EH (cell line): ENCODE measurements at places on chromosomes 1 and 21.

DNA sequence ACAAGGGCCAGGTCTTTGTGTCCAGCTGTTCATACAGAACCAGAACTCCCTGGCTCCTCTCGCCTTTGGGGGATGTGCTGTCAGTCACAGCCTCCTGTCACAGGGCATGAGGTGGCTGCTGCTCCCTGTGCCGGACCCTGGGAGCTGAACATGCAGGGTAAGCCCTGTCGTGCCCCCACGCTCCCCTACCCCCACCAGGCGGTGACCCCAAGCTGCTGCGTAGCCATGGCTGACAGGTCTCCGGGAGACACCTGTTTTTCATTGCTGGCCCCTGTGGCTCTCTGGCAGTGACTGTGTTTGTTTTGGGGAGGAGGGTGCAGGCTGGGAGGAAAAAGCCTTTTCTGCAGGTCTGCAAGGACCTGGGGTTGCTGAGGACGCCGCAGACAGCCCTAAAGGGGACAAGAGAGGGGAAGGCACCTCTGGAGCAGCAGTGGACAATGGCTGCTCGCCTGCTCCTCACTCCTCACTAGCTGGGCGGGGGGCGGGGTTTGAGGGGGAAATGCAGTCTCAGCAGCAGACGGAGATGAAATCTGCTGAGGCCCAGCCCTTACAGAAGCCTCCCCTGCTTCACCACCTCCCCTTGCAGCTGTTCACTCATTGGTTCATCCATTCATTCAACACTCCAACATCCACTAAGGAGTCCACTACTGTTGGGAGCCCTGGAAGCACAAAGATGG is 81.4 kb downstream of the TRABD2B start:
- no peak for DNase-seq

DNA sequence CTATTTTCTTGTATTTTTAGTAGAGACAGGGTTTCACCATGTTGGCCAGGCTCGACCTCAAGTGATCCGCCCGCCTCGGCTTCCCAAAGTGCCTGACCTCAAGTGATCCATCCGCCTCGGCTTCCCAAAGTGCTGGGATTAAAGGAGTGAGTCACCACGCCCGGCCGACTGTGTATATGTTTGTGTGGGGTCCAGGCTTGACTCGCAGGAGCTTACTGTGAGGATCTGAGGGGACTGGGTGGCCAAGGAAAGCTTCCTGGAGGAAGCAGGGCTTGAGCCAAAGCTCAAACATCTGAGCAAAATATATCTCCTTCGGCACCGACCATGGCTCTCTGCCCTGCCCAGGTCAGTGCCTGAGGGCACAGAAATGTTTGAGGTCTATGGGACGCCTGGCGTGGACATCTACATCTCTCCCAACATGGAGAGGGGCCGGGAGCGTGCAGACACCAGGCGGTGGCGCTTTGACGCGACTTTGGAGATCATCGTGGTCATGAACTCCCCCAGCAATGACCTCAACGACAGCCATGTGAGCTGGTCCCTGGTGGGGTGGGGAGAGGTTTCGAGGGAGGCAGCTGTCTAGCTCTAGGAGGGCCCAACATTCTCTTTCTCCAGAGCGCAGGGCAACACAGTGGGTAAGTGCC is 10.5 kb downstream of the PADI3 start:
- peak; percentile 72 for DNase-seq

- DNase-seq, result peak; percentile 69
Measured at GRCh38 chr1:78081980-78082860, 36.5 kb downstream of the GIPC2 start.

DNA sequence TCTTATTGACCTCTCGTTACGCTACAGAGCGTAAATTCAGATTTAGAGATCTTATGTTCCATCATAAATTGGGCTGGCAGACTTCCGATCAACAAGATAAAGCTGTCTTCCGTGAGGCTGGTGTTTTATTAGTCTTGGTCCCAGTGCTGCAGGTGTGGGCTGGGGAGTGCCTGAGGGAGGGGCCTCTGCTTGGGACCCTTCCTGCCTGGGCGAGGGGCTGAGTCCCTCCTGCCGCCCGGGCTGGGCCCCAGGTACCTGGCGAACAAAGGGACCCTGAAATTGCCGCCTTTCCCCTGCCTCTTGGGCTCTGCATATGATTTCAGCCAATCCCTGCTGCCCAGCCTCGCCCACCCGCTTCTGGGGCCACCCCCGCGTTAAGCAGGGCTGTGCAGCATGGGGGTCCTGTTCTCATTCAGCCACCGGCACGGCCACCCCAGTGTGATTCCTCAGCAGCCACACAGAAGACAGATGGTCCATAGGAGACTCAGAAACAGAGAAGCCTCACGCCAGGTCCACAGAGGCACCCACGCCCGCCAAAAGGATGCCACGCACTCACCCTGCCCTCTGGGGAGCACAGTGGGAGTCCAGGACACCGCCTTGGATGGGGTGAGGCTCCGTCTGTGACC is 6.1 kb upstream of the SAMD11 start:
- no peak for DNase-seq

DNA sequence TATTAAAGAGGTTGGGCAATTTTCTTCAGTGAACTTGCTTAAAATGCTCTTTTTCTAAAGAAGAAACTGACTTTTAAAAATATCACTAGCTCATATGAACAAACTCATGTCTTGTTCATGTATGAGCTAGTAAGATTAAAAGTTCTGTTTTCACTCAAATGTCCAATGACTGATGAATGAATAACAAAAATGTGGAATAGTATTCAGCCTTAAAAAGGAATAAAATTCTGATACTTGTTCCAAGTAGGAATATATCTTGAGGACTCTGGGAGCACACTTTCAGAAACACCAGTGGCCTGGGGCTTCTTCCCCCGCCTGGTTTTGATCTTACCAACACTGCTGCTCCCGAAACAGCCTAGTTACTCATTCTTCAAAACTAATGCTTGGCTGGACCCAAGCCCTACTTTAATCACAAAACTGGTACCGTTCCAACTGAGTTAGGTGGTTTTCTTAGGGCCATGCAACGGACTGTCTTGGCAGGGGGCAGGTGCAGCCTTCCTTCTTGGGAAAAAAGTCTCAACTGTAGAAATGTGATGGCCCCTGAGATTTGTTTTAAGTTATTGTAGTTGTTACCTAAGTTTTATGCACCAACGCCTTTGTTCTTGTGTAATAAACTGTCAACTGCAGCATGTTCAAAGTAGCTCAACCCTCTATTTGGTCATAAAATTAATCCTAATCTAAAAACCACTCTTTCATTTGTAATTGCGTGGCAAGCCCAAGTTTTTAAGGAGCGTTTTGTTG is 116.0 kb downstream of the ETS2 start:
- peak; percentile 29 for DNase-seq

- DNase-seq, result peak; percentile 14
Measured at GRCh38 chr21:44742418-44743153, 31.2 kb upstream of the TSPEAR start.

GRCh38 chr21:39667353-39667891 is 54.7 kb downstream of the B3GALT5 start:
- DNase-seq, result no peak

- DNase-seq, result no peak
Measured at GRCh38 chr21:39818557-39818956, 48.7 kb upstream of the PCP4 start.

GRCh38 chr1:147252540-147252939 is 10.1 kb downstream of the CHD1L start:
- no peak for DNase-seq

DNA sequence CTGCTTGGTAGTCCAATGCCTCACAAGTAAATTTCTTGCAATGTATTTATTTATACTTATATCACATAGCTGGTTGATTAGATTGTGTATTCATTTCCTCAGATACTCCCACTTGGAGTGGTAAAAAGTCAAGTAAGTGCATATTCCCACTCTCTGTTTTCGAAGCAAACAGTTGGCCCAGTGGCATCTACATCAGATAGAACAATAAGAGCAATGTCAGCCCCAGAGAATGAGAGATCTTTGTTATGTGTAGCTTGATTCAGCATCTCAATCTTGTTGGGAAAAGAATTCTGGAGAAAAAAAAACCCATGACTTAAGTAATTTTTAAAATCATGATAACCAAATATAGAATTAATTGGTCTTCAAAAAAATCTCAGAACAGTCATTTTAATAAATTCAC is 25.5 kb downstream of the RGL1 start:
- DNase-seq, result no peak

DNA sequence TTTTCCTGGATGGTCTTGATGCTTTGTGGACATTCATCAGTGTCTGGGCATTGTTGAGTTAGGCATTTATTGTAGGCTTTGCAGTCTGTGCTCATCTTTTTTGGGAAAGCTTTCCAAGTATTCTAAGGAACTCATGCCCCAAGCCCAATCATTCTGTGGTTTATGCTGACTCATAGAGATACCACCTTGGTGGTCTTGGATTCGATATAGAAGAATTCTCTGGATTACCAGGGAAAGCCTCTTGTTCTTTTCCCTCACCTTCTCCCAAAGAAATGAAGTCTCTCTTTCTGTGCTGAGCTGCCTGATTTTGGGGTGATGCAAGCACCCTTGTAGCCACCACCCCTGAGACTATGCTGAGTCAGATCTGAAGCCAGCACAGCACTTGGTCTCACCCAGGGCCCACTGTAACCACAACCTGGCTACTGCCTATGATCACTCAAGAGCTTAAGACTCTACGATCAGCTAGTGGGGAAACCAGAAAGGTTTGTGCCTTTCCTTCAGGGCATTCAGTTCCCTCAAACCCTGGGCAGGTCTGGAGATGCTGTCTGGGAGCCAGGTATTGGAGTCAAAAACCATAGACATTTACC is 422.6 kb downstream of the NUF2 start:
- peak; percentile 29 for DNase-seq

- peak; percentile 19 for DNase-seq
Measured at GRCh38 chr1:190904091-190904695, 426.5 kb upstream of the BRINP3 start.

- no peak for DNase-seq
Measured at GRCh38 chr1:181386951-181387350, 96.4 kb upstream of the CACNA1E start.

DNA sequence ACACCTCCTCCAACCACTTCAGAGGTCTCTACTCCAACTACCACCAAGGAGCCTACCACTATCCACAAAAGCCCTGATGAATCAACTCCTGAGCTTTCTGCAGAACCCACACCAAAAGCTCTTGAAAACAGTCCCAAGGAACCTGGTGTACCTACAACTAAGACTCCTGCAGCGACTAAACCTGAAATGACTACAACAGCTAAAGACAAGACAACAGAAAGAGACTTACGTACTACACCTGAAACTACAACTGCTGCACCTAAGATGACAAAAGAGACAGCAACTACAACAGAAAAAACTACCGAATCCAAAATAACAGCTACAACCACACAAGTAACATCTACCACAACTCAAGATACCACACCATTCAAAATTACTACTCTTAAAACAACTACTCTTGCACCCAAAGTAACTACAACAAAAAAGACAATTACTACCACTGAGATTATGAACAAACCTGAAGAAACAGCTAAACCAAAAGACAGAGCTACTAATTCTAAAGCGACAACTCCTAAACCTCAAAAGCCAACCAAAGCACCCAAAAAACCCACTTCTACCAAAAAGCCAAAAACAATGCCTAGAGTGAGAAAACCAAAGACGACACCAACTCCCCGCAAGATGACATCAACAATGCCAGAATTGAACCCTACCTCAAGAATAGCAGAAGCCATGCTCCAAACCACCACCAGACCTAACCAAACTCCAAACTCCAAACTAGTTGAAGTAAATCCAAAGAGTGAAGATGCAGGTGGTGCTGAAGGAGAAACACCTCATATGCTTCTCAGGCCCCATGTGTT is 66.6 kb downstream of the TPR start:
- no peak for DNase-seq

GRCh38 chr1:88897070-88897730 is 5.8 kb upstream of the GTF2B start:
- no peak for DNase-seq

DNA sequence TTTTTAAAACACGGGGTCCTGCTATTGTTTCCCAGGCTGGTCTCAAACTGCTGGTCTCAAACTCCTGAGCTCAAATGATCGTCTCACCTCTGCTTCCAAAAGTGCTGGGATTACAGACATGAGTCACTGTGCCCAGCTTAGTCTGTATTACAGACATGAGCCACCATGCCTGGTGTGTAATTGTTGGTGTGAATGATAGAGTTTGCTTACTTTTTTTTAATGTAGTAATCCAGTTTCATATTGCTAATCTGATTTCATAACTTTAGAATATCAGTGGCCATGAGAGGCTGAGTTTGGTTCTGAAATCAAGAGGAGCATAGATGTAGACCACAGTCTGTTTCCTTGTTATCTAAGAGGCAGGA is 3.4 kb downstream of the EPB41 start:
- no peak for DNase-seq

GRCh38 chr1:163933437-163933836 is 611.7 kb downstream of the NUF2 start:
- no peak for DNase-seq

GRCh38 chr1:22801761-22802160 is 91.1 kb downstream of the EPHB2 start:
- no peak for DNase-seq

GRCh38 chr1:245791410-245792312 is 636.9 kb downstream of the KIF26B start:
- DNase-seq, result peak; percentile 43

DNA sequence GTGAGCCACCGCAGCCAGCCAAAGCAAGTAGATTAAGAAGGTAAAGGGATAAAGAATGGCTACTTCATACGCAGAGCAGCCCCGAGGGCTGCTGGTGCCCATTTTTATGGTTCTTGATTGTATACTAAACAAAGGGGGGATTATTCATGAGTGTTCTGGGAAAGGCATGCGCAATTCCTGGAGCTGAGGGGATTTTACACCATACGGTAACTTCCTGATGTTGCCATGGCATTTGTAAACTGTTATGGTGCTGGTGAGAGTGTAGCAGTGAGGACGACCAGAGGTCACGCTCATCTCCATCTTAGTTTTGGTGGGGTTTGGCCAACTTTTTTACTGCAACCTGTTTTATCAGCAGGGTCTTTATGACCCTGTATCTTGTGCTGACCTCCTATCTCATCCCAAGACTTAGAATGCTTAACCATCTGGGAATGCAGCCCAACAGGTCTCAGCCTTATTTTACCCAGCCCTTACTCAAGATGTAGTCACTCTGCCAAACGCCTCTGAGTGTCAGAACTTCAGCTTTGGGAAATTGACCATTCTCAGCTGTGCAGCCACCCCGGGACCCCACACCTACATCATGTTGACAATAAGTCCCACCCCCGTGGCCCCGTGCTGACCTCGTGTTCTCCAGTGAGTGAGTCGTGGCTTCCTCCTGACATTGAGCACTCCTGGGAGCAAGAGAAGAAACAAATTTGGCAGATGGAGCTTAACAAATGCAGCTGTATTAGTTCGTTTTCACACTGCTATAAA is 149.4 kb upstream of the COL6A1 start:
- DNase-seq, result no peak

DNA sequence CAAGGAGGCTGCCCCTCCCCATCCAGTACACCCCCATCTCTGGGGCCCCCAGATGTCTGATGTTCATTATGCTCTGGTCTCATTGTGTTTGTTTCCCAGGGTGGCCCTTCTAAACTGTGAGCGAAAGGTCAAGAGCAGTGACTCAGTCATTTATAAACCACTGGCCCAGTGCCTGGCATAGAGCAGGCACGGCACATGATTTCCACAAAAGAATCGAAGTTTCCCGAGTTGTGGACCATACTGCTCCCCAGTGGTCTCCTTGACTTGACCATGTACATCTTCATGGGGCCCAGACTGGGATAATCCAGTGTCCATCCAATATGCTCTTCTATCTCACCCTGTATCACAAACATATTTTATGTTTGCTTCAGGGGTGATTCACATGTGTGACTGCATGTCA is 153.3 kb downstream of the NR5A2 start:
- DNase-seq, result peak; percentile 85
